Osteocyte (in vitro differentiated cells): ENCODE measurements at places on chromosomes 7 and 10. TPM values are rescaled to one million over a fixed set of nuclear protein-coding genes. Genes with fewer than 3 reads are reported as not detected.

TMEM140 gene
- total RNA-seq: 0.18 TPM in 1 of 2 replicates, not detected in the other

DNA sequence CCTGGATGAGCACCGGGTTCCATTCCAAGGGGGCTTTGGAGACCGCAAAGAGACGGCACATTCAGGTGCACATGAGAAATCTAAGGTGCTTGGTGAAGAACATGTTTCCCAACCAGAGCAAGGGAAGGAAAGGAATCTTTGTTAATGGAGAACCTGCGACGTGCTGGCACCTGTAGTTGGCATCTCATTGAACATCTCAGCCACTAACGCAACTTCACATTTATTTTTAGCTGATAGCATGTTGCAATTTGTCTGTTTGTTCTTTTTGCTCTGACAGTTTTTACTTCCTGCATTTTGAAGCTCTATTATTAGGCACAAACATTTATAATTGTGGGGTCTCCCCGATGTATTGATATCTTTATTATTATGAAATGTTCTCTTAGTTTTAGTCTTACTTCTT, 316.7 kb downstream of the TCERG1L start:
- no peaks in the 10 kb centered on the region for H3K27me3 ChIP-seq
- H3K4me3 ChIP-seq: no peak overlapping the region
- DNase-seq: no peak
- no peak overlapping the region for H3K27ac ChIP-seq
- H3K4me1 ChIP-seq: no peaks in the 10 kb centered on the region

DNA sequence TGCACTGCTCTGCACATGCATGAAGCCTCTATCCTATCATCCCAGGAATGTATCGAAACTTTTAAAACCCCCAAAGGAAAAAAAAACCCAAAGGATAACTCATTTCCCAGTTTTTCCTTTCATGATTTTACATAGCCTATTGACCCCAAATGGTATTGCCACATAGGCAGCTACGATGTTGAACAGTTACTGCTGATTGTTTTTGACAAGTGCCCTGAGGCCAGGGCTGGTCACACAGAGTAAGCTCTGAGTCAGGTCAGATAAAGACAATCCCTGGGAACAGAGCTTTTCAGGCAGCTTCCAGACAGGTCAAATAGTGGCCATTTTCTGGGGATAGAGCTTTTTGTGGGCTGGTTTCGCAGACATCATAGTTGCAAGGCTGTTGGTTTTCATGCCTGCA, 52.1 kb downstream of the MYL10 start:
- no peak overlapping the region for H3K27ac ChIP-seq
- H3K27me3 ChIP-seq: peaks cover 18% of the 10 kb centered on the region
- H3K4me1 ChIP-seq: peaks cover 1% of the 10 kb centered on the region
- no peak for DNase-seq

DNA sequence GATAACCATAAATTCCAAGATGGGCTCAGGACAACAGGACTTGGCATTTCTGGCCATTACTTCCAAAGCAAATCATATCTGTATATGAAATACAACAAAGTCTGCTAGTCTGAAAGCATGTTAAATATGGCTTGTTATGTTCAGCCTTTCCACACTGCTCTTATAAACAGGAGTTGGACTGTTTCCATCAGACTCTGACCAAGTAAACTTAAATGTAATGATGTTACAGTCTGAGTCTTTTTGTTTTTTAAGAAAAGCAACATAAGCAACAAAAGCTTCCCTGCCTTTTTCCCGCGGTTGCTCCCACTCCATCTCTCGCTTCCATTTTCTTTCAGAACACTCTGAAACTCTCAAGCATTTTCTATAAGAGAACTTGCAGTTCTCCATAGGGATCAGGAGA, 8.1 kb upstream of the CDCA7L start:
- no peaks in the 10 kb centered on the region for H3K36me3 ChIP-seq
- H3K4me1 ChIP-seq: no peaks in the 10 kb centered on the region
- no peak overlapping the region for H3K27ac ChIP-seq
- no peak for DNase-seq

GRCh38 chr7:156080596-156080995, 268.3 kb upstream of the SHH start:
- H3K27ac ChIP-seq: no peak overlapping the region
- no peaks in the 10 kb centered on the region for H3K36me3 ChIP-seq
- no peak overlapping the region for H3K4me3 ChIP-seq
- H3K4me1 ChIP-seq: no peaks in the 10 kb centered on the region
- no peaks in the 10 kb centered on the region for H3K27me3 ChIP-seq

NXPH1 gene
- not detected in 2 replicates for total RNA-seq

DNA sequence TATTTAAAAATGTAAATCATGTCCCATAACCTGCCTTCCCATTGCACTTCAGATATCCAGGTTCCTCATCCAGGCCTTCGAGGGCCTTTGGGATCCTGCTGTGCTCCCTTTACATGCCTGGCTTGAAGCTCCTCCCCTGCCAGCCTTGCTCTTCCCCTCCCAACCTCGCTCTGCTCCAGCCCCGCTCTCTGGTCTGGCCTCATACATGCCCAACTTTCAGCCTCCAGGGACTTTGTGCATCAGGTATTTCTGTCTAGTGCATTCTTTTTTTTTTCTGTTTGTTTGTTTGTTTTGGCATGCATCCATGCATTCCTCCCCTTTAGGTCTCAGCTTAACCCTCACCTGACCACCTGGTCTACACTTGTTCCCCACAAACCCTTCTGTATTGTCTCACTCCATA, 160.3 kb downstream of the SNX10 start:
- H3K27me3 ChIP-seq: no peaks in the 10 kb centered on the region
- no peak for DNase-seq
- no peaks in the 10 kb centered on the region for H3K4me1 ChIP-seq
- no peak overlapping the region for H3K4me3 ChIP-seq
- no peak overlapping the region for H3K27ac ChIP-seq

DNA sequence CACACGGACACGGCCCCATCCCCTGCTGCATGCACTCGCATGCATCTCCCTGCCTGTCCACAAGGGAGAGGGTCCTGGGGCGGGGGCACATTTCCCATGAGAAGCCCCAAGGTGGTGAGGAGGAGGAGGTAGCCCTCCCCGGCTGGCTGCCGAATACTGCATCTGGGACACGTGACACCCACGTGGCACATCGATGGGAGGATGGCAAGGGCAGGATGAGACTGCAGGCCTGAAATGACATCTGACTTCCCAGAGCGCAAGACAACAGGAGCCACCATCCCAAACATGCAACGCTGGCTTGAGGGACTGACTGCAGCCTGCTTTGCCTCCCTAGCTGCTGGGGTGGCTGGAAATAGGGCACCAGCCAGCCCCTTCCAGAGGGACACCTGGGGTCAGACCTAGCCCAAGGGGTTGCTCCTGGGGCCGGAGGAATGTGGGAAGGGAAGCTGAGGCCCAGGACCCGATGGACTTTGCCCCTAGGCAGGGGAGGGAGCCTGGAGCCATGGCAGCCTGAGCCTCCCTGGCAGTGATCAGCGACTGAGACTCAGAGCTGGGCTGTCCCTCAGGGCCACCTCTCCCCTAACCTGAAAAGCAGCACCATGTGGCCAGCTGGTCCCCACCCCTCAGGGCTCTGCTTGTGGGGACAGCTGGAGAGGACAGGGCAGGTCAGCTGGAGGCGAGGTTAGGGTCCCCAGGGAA, 16.1 kb downstream of the BUD23 start:
- no peak overlapping the region for H3K4me3 ChIP-seq
- H3K27ac ChIP-seq: no peak overlapping the region

- H3K27ac ChIP-seq: no peak overlapping the region
- peaks cover 13% of the 10 kb centered on the region for H3K4me1 ChIP-seq
- H3K36me3 ChIP-seq: peaks cover 27% of the 10 kb centered on the region
- H3K4me3 ChIP-seq: no peak overlapping the region
- H3K27me3 ChIP-seq: no peaks in the 10 kb centered on the region
Observed at GRCh38 chr7:108226816-108227299, 96.7 kb upstream of the LAMB4 start.

UFSP1 gene
- total RNA-seq: 2.9 and 3.7 TPM in 2 replicates

DNA sequence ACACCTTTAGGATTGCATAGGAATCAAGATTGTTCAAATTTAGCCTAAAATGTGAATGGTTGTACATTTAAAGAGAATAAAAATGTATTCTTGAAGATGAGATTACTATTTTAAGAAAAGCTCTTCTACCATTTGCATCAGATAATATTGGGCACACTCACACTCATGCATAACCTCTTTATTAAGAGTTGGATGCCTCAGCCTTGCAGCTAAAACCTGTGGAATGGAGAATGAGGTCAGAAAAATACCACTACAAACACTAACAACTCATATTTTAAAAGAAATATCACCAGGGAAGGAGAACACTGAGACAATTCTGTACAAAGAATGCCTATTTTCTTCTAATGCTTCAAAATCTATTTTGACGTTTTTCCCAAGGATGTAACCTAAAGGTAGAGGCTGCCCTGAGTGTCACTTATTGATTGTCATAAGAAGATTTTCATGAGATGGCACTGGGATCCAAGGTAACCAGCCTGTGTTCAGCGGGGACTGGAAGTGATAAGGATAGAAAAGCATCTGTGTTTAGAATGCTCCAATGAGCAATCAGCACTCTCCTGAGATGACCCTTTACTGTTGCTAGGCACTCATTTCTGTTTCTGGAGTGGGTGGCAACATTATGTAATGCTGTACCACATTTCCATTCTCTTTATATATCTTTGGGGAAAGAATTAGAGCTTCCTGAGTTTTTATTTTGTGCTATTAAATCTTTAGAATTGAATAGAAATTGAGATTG, 26.6 kb downstream of the REEP3 start:
- no peak overlapping the region for H3K27ac ChIP-seq
- H3K36me3 ChIP-seq: peaks cover 17% of the 10 kb centered on the region
- no peak for DNase-seq
- H3K4me1 ChIP-seq: peaks cover 38% of the 10 kb centered on the region

GIGYF1 gene
- 56.3 and 64.6 TPM in 2 replicates for total RNA-seq

- no peak for DNase-seq
- H3K4me3 ChIP-seq: no peak overlapping the region
- no peaks in the 10 kb centered on the region for H3K27me3 ChIP-seq
- H3K4me1 ChIP-seq: no peaks in the 10 kb centered on the region
Observed at GRCh38 chr10:46296641-46297141, 9.9 kb downstream of the ANTXRL start.

GRCh38 chr7:121151774-121152221, 163.3 kb downstream of the CPED1 start:
- H3K4me1 ChIP-seq: peaks cover 5% of the 10 kb centered on the region
- no peak overlapping the region for H3K4me3 ChIP-seq
- no peaks in the 10 kb centered on the region for H3K36me3 ChIP-seq
- no peak overlapping the region for H3K27ac ChIP-seq
- H3K27me3 ChIP-seq: no peaks in the 10 kb centered on the region

DNA sequence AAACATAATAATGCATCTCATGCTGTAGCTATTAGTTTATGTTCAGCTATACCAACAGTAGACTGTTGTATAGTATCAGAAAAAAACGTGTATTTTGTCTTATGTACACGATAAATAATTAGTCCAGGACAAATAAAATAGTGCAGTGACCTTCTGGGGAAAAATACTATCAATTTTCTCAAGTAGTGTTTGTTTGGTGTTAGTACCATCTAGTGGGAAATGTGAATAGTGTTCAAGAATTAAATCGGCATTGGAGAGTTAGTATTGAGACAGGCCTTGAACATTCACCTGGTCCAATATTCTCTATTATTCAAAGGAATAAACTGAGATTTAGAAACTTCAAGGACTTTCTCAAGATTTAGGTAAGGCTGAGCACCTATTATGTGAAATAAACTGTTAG, 21.7 kb upstream of the OR2A5 start:
- peaks cover 28% of the 10 kb centered on the region for H3K27me3 ChIP-seq
- no peak for DNase-seq
- no peak overlapping the region for H3K27ac ChIP-seq
- H3K4me3 ChIP-seq: no peak overlapping the region
- H3K36me3 ChIP-seq: no peaks in the 10 kb centered on the region

DNA sequence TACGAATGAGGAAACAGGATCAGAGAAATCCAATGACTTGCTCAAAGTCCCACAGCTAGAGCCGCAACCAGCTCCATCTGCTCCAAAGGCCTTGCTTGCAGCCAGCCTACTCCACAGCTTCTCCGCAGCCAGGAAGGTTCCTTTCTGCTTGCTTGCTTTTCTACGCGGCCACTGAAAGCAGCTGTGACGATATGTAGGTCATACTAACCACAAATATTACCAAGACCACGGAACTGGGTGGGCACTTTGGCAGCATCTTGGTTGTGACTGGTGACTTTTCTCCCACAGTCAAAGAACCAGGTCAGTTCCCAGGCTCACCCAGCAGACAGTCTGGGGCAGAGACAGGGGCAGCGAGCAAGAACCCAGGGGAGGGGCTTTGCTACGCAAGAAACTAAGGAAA, 86.4 kb downstream of the FAM53B start:
- H3K36me3 ChIP-seq: peaks cover 3% of the 10 kb centered on the region
- no peak overlapping the region for H3K4me3 ChIP-seq
- H3K27me3 ChIP-seq: no peaks in the 10 kb centered on the region

HECW1 gene
- 0.16 TPM in 1 of 2 replicates, not detected in the other for total RNA-seq

CCDC3 gene
- 14.1 and 15.0 TPM in 2 replicates for total RNA-seq
